ENCODE measurements at places on chromosomes 6 and 20.

- no peak for DNase-seq
Observed at GRCh38 chr6:126531286-126531685, 191.4 kb downstream of the CENPW start.

GRCh38 chr6:33728438-33728837 is 16.9 kb upstream of the UQCC2 start:
- no peak for DNase-seq

DNA sequence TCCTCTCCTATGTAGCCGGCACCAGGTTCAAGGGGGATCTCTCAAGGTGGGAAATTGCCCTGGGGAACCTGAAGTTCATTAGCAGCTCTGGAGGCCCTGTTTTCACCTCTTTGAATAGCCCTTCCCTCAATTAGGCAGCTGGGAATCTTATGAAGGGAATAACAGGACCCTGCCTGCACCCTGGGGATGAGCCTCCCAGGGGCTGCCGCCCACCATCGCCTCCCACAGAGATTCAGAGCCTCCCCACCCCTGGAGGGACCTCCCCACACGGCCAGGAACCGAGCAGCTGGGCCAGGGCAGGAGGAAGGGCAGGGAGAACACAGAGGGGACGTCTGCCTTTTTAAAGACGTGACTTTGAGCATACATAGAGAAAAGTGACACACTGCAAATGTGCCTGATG is 4.6 kb upstream of the EEF1A2 start:
- no peak for DNase-seq

- DNase-seq, result no peak
Observed at GRCh38 chr6:22444330-22444729, 125.0 kb upstream of the HDGFL1 start.

DNA sequence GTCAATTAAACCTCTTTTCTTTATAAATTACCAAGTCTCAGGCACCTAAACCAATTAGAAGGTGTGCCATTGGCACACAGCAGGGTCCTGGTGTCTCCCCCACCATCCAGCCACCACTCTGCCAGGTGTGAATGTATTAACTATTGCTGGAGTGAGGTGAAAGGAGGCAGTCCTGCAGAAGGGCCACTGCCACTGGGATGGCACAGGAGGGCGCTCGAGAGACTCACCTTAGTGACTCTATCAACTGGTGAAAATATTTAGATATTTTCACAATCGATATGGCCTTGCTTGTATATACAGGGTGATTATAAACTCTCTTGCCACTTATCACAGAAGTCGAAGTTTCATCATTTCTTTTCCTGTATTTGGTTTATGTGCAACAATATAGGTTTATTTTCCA is 145.6 kb upstream of the ESR1 start:
- no peak for DNase-seq

- DNase-seq, result no peak
Observed at GRCh38 chr20:41192575-41192974, 55.2 kb downstream of the PLCG1 start.
